ENCODE measurements at places on chromosomes 2 and 18. TPM values are rescaled to one million over a fixed set of nuclear protein-coding genes. Genes with fewer than 3 reads are reported as not detected.

The RAB27B gene
- total RNA-seq: 0.11 TPM

The C2orf66 gene
- total RNA-seq: not detected

The POLR1B gene
- 35.1 TPM for total RNA-seq

The PTH2R gene
- 0.03 TPM for total RNA-seq

The ADAM23 gene
- total RNA-seq: 5.8 TPM

The TUBA4B gene
- not detected for total RNA-seq

The AGXT gene
- not detected for total RNA-seq

The SATB2 gene
- total RNA-seq: 10.3 TPM

The GPR45 gene
- not detected for total RNA-seq

The HDHD2 gene
- 19.7 TPM for total RNA-seq

The HOXD13 gene
- 0.07 TPM for total RNA-seq

The CABLES1 gene
- 22.5 TPM for total RNA-seq

The UNC80 gene
- total RNA-seq: 0.17 TPM

The RNF144A gene
- 13.6 TPM for total RNA-seq

The SP100 gene
- not detected for total RNA-seq

The ALPG gene
- total RNA-seq: 0.89 TPM

The UPP2 gene
- total RNA-seq: not detected

The BMP10 gene
- total RNA-seq: not detected

The TMEFF2 gene
- 0.26 TPM for total RNA-seq

The OTOS gene
- total RNA-seq: not detected

The CYTIP gene
- not detected for total RNA-seq

The STPG4 gene
- not detected for total RNA-seq

The MBD5 gene
- total RNA-seq: 11.3 TPM

The GPR55 gene
- 0.04 TPM for total RNA-seq

The CPLX4 gene
- total RNA-seq: not detected

The ST6GAL2 gene
- 13.1 TPM for total RNA-seq

The PJVK gene
- 1.2 TPM for total RNA-seq

The LIMS4 gene
- 0.07 TPM for total RNA-seq

The C2orf80 gene
- not detected for total RNA-seq

The SLC39A10 gene
- total RNA-seq: 92.6 TPM

The NETO1 gene
- total RNA-seq: 15.9 TPM

The RNF152 gene
- total RNA-seq: 8.8 TPM

The FIGN gene
- total RNA-seq: 6.5 TPM

The BUB1 gene
- total RNA-seq: 169 TPM

The INHBB gene
- total RNA-seq: 0.07 TPM

The COL3A1 gene
- total RNA-seq: not detected

The LIMS3 gene
- total RNA-seq: not detected

The LRRC30 gene
- total RNA-seq: not detected

The CHN1 gene
- 37.9 TPM for total RNA-seq

The CYRIA gene
- total RNA-seq: 1.7 TPM

The HOXD12 gene
- total RNA-seq: not detected

The APCDD1 gene
- 40.2 TPM for total RNA-seq

The PRKAG3 gene
- total RNA-seq: not detected

The EVX2 gene
- total RNA-seq: not detected

The AMER3 gene
- 0.14 TPM for total RNA-seq

The RGPD3 gene
- total RNA-seq: 0.17 TPM

The TCF23 gene
- total RNA-seq: not detected

The STEAP3 gene
- 16.0 TPM for total RNA-seq

The CFAP65 gene
- total RNA-seq: not detected

The ITPRIPL1 gene
- total RNA-seq: 8.8 TPM

The SLC23A3 gene
- total RNA-seq: not detected

The SLC66A2 gene
- 28.6 TPM for total RNA-seq

The GREB1L gene
- not detected for total RNA-seq

The DUSP2 gene
- 3.6 TPM for total RNA-seq
